CD8-positive, alpha-beta T cell (primary cell): ENCODE measurements at places on chromosomes 5 and 9.

DNA sequence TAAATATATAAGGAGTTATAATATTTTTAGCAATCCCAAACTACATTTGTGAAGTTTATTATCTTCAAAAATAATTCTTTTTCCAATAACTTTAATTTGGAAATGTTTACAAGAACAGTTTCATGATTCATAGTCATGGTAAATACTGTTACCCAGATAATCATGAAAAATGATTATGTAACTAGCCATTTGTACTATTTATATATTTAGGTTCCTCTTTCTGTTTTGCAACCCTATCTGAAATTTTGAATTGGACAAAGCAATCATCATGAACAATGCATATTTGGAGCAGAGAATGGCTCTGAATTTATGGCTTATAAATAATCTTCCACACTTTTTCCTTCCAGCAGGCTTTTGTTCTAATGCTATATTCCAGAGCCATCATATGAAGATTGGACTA lies 499.7 kb downstream of the SLCO4C1 start:
- DNase-seq: no peak

DNA sequence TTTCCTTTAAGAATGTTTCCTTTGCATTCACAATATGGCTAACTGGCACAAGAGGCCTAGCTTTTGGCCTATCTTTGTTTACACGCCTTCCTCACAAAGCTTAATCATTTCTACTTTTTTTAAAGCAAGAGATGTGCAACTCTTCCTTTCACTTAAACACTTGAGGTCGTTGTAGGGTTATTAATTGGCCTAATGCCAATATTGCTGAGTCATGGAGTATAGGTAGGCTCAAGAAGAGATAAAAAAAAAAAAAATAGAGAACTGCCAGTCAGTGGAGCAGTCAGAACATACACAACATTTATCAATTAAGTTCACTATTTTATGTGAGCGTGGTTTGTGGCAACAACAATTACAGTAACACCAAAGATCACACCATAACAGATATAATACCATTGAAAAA lies 5.9 kb downstream of the FKBP15 start:
- no peak for DNase-seq

DNA sequence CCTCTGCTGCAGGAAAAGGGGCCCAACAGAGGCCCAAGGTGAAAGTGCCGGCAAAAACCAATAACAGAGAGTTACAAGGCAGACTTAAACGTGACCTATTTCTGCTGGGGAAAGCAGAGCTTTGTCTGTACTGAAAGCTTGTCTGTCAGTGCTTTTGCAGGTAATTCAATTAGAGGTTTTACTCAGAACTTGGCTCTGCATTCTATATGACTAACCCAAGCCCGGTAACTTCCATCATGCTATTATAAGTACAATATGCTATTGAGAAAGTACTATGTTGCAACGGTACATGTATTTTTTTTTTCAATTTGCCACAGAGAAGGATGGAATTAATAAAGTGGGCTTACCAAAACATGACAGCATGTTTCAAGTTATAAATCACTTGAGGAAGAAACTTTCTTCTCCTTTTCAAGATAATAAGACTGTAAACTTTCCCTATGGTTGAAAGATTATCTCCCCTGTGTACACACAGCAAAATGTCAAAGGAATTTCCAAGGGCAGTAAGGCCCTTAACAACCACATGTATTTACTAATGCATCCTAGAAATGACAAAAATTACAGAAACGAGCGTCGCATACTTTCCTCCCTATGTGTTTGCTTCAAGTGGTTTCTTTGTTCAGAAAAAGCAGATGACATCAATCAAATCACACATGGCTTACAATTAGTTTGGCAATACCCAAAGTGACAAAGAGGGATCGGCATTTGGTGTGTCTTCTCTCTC lies 282.4 kb downstream of the EFNA5 start:
- DNase-seq: no peak

DNA sequence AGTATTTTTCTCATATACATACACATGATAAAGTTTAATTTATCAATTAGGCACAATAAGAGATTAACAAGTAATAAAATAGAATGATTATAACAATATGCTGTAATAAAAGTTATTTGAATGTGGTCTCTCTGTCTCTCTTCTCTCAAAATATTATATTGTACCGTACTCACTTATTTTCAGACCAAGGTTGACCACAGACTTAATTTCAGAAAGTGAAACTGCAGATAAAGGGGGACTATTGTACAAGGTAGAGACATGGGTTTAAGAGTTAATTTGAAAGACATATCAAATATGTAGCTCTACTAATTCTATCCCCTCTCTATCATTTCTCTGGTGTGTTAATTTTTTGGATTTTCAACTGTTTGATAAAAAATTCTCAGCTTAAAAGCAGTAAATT lies 20.0 kb upstream of the C9 start:
- DNase-seq: no peak

DNA sequence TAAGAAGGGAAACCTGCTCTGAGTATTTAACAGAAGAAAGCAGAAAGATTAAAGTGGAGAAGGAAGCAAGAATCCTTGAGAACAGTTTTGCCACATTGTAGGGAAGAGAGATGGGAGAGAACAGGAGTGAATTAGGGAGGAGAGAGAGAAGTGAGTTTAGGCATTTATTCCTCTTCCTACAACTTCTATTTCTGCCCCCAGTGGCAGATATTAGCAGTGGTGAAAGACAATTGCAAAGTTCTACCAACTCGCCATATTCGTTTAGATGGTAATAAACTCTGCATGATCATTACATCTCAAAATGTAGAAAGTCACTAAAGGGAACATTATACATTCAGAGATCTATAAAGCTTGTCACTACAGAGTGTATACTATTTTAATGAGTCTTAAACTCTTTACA lies 440.1 kb upstream of the TRPC7 start:
- no peak for DNase-seq

DNA sequence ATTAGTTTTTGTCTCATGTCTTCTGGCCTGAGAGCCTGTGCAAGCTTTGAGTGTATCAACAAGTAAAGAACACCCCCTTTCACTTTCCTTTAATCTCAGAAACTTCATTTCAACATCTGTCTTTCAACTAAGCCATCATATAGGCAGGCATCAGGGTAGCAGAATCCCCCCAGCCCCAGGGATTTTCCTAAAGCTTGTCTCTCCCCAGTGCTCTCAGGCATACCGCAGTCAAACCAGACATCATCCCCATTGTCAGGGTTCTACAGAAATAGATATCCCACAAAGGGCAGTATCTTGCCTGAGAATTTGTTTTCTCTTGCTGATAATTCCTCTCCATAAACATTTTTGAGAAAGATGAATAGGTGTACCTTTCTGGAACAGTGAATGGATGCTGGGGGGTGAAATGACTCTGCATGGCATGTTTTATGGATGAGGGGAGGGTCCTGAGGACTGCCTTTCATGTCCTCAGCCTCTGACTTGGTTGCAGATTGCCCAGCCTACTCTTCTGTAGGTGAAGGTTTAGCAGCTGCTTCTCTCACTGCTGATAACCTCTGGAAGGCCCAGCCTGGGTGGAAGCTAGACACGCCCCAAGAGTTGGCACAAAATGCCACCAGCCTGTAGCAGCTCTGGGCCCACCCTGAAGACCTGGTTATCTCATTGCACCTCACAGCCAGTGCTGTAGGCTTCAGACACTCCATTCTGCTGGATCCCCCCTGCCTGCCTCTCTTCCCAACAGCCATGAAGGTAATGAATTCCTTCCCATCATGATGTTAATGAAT lies 20.5 kb upstream of the SHB start:
- DNase-seq: no peak

DNA sequence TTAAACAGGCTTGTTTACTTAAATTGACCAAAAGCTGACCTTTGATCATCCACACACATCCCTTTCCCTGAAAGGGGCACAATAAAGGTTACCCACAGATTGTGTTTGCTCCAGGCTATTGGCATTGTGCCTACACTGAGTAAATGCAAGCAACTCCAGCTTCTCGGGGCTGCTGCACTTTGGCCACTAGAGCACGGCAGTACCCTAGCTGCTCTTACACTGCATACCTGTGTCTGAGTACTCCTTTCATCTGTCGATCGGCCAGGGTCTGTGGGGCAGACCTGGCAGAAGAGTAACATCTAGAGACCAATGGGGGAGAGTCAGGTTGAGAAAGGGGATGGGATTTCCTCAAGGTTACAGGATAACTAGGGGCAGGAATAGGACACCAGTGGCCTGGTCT lies 281.9 kb upstream of the NMUR2 start:
- DNase-seq: no peak

- no peak for DNase-seq
Measured at GRCh38 chr9:92064711-92065110, 50.5 kb downstream of the SPTLC1 start.

- DNase-seq: no peak
Measured at GRCh38 chr5:87282269-87282668, 14.6 kb downstream of the RASA1 start.

- DNase-seq: no peak
Measured at GRCh38 chr5:81533629-81534405, 139.9 kb upstream of the ACOT12 start.

DNA sequence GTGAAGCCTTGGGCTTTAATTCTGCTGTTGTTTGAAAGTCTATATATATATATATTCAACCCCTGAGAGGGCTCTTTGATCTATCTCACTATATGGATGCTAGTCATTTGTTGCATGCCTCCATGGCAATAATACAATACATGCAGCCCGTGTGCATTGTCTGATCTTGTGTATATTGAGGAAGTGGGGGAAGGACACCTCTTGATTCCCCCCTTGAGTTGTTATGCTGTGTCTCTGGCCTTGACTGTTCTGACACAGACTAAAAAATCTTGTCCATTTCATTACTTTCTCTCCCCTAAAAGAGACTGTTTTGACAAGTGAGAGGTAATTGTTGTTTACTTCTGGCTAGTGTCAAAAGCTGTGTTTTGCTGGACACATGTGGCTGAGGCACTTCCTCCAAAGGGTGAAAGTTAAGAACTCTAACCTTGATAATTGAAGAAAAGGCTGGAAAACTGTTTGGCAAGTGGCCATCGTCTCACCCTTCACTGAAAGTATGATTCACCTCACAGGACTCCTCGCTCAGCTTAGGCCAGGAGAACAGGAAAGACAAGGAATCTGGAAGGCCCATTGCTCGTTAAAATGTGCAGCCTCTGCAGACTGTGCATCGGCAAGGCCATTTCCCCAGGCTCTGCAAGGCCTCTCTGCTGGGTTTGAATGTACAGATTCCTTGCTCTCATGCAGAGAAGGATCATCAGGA lies 304.0 kb downstream of the PRELID2 start:
- no peak for DNase-seq

- no peak for DNase-seq
Measured at GRCh38 chr9:107862881-107863280, 373.3 kb upstream of the KLF4 start.

DNA sequence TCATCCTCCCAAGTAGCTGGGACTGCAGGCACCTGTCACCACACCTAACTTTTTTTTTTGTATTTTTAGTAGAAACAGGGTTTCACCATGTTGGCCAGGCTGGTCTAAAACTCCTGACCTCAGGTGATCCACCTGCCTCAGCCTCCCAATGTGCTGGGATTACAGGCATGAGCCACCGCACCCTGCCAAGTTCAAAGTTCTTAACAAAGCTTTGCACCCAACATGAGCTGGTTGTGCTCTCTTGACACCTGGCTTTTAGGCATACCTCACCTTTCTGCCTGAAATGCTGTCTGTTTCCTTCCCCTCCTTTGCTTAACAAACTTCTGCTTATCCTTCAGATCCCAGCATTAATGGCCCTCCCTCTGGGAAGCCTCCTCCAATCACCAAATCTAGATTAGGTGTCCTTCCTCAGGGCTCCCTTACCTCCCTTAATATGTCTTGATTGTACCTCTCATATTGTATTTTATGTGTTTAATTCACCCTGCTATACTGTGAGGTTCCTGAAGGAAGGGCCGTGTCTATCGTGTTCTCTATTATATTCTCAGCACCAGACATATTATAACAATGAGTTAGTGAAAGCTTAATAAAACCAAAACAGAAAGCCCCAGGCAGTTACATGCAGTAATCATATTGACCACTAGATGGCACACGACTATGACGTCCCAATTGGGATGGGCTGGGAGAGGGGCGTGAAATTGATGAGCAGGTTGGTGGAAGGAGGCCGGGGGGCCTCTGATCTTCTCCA lies 62.9 kb upstream of the PPARGC1B start:
- DNase-seq: no peak

GRCh38 chr5:124941051-124942049 lies 194.9 kb upstream of the ZNF608 start:
- DNase-seq: no peak
